ENCODE measurements at places on chromosomes 6 and 20.

GRCh38 chr6:30162265-30163089 is 869 bp upstream of the TRIM15 start:
- no peak for DNase-seq

DNA sequence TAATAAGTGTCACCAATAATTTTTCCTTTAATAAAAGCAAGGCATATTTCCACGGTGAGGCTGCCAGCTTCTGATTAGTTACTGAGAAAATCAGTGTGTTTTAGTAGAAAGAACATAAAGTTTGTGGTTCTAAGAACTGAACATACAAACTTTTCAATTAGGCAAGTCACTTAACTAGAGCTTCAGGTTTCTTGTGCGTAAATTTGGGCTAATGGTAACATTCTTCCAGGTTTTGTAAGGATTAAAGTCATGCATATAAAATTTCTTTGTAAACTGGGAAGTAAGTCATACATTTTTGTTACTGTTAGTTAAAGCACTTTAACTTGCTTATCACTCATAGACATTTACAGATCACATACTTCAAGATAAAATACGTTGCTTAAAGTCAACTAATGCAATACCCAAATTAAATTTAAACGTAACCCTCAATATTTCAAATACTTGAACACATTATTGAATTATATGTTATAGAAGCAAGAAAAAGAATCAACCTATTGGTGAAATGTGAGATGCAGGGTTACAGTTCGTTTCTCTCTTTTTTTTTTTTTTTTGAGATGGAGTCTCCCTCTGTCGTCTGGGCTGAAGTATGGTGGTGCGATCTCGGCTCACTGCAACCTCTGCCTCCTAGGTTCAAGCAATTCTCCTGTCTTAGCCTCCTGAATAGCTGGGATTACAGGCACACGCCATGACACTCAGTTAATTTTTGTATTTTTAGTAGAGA is 327.3 kb upstream of the NOX3 start:
- DNase-seq: no peak

- DNase-seq: no peak
Observed at GRCh38 chr6:158972241-158973233, 27.5 kb downstream of the RSPH3 start.

GRCh38 chr20:24522452-24523330 is 53.3 kb downstream of the SYNDIG1 start:
- DNase-seq: no peak

- no peak for DNase-seq
Observed at GRCh38 chr6:147911686-147912085, 403.2 kb downstream of the SAMD5 start.

Data from activated CD8-positive, alpha-beta memory T cell treated with anti-CD3 and anti-CD28 coated beads for 1 hour (primary cell).